Pulmonary artery endothelial cell (primary cell): ENCODE measurements at places on chromosomes 13 and 19.

GRCh38 chr13:37587236-37587635 lies 11.3 kb downstream of the POSTN start:
- DNase-seq = no peak

- DNase-seq = no peak
These were observed 838 bp downstream of the AKAP11 start for GRCh38 chr13:42272804-42273175.

DNA sequence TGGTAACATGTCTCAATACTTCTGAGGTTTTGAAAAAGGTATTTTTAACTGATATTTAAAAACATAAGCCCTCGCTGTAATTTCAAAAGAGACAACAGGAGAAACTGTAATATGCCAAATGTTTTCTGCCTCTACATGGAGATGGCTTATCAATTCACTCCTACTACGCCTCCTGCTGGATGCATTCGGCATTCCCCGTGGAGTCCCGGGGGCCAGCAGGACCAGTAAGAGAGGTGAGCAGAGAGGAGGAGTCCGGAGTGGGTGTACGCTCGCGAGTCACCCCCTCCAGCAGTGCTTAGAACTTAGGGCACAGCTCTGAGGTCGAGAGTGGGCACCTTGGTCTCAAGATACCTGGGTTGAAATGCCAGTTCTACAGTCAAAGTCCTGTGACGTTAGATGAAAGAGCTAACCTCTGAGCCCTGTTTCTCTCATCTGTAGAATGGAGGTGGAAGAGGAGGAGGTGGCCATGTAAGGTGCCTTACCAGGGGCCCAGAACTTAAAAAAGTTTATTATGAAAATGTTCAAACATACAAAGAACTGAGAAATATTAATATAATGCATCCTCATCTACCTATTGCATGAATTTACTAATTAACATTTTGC lies 110.2 kb downstream of the STK24 start:
- no peak for DNase-seq

DNA sequence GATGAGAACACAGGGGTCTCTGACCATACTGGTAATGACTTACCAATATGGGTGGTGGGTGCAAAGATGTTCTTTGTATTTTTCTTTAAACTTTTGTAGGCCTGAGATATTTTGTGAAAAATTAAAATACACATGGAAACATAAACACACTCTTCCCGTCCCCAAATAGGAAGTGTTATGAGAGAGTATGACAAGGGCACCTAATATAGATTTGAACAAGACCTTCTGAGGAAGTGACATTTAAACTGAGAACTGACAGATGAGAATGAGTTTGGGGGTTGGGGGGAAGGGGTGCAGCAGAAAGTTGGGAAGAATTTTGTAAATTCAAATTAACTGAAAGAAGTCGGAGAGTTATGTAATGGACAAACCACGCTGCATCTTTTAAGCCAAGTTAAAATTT lies 224.2 kb downstream of the RGCC start:
- no peak for DNase-seq

GRCh38 chr13:95174517-95174916 lies 126.7 kb downstream of the ABCC4 start:
- no peak for DNase-seq

DNA sequence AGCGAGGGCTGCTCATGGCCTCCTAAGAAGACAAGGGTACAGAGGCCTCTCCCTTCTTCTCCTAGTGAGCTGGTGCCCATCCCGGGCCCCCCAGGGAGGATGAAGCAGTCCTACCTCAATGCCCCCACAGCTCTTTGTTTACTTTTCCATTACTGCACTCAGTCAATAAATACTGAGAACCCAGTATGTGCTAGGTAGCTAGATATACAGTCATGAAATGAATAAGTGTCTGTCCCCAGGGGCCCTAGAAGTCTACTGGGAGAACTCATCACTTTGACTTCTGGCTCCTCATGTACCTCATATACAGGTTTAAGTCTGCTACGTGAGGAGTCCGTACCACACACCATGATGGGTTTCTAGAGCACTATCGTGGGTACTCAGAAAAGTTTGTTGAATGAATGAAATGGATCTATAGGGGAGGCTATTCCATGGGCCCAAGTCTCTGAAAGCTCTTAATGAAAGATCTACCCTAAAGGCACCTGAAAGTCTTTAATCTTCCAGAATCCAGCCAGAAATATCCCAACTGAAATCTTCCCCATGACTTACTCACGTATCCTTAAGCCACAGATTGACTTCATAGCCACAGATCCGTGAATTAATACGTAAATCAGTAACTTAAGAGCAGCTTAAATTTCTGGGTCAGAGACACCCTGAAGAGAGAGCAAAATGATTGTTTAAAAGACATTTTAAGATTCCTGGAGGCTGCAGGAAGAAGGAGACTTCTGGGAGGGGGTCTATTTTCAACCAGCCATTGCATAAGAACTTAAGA lies 51.6 kb upstream of the POMP start:
- DNase-seq = no peak

GRCh38 chr19:46660551-46661019 lies 397 bp downstream of the DACT3 start:
- no peak for DNase-seq

DNA sequence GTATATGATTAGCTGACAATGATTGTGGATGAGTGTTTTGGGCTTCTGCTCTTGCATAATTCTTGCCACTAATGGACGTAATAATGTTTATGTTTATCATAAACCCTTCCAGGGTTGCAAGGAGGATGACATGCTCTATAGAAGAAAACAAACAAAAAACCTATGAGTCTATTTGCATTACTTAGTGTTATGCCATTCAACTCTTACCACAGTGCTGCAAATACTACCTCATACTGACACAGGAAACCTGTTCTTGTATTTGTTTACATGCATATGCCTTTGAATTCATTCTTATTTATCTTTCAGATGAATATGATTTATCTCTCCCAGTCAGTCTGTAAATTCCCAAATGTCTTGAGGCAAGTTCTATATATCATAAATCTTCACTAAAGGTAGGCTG lies 39.6 kb upstream of the FREM2 start:
- no peak for DNase-seq

GRCh38 chr19:12098040-12098439 lies 33.5 kb downstream of the ZNF844 start:
- DNase-seq = no peak

DNA sequence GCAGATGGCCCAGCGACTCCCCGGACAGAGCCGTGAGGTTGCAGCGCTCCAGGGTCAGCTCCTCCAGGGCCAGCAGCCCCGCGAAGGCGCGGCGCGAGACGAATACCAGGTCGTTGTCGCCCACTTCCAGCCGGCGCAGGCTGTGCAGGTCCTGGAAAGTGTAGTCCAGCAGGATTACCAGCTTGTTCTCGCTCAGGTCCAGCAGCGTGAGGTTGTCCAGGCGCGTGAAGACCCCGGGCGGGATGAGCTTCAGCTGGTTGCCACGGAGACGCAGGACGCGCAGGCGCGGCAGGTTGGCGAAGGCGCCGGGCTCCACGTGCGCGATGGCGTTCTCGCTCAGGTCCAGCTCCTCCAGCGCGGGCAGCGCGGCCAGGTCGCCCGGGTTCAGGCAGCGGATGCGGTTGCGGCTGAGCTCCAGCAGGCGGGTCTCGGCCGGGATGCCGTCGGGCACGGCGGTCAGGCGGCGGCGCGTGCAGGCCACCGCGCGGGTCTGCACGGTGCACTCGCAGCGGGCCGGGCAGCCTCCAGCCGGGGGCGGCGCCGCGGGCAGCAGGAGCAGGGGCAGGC lies 9.3 kb upstream of the PEAK3 start:
- DNase-seq = no peak

GRCh38 chr13:44165221-44165888 lies 208.3 kb upstream of the SERP2 start:
- DNase-seq = no peak
